ENCODE measurements at places on chromosomes 3 and 15.

GRCh38 chr3:129182390-129183185 lies 1.1 kb downstream of the CNBP start:
- peak; percentile 26 for DNase-seq

GRCh38 chr15:31503256-31503655 lies 176.6 kb downstream of the KLF13 start:
- no peak for DNase-seq

- no peak for DNase-seq
These were observed 3.0 kb upstream of the TNFAIP8L3 start for GRCh38 chr15:51097553-51098330.

- DNase-seq = no peak
These were observed 260.1 kb downstream of the OXSM start for GRCh38 chr3:26049951-26050350.

- no peak for DNase-seq
These were observed 82.4 kb downstream of the NR2F2 start for GRCh38 chr15:96412906-96413231.

- DNase-seq = peak; percentile 41
These were observed 152.1 kb upstream of the TBC1D5 start for GRCh38 chr3:17894434-17895060.

DNA sequence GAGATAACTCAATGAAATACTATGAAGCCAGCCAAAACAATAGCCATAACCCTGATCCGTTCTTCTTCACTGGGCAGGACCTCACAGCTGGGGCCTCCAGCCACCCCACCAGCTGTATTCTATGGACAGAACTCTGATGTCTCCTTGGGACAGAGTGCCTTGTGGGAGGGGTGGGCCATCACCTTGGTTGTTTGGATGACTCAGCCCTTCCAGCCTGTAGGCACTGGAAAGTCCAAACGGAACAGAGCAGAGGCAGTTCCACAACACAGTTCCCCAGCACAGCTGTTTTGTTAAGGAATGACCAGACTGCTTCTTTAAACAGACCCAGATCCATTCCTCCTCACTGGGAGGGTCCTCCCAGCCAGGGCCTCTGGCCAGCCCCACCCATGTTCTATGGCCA lies 31.9 kb upstream of the ZBED2 start:
- no peak for DNase-seq

GRCh38 chr3:15206662-15207576 lies 873 bp downstream of the CAPN7 start:
- DNase-seq = peak; percentile 36

DNA sequence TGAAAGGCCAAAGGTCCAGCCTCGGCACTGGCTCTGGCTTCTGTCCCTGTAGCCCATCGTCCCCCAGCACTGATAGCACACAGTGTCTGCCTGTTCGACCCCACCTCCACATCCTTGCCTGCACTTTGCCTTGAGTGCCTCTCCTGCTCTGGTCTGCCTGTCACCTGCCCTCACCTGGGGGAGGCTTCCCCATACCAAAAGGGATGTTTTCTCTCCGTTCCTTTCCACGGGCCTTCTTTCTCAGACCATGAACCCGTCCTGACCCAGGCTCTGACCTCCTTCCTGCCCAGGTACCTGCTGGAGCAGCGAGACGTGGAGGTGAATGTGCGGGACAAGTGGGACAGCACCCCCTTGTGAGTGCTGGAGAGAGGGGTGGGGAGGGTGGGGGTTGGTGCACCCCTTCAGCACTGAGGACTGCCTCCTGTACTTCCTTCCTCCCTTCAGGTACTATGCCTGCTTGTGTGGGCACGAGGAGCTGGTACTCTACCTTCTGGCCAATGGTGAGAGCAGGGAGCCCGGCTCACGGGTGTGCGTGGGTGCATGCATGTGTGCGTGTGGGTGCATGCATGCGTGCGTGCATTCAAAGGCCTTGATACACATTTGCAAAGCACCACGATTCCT lies 1.5 kb downstream of the ABTB1 start:
- peak; percentile 40 for DNase-seq

GRCh38 chr3:109316162-109316730 lies at the start of gene DPPA2:
TSS of gene DPPA2 (minus strand) at chr3:109316517. CDS start at chr3:109314542, 1,975 bp downstream.
- no peak for DNase-seq

- DNase-seq = peak; percentile 45
These were observed 504.6 kb downstream of the FOXP1 start for GRCh38 chr3:71078723-71079525.

DNA sequence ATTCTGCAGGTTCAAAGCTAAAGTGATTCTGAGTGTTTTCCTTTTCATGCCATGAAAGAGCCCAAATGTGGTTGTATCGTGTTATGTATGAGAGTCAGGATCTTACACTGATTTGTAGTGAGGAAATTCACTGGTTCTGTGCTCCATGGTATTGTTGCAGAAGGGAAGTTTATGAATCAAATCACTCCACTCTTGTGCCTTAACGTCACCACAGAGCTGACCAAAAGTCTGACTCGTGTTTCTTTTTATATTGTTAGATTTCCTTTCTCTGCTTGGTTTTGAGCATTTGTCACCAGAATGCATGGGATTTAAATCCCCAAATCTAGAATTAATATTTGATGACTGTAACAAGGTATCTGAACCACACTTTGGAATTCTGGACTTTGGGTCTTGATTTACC lies 29.1 kb upstream of the SLC30A4 start:
- no peak for DNase-seq

- no peak for DNase-seq
These were observed 199.8 kb downstream of the XXYLT1 start for GRCh38 chr3:195071011-195071728.

GRCh38 chr3:23991683-23992628 lies 46.9 kb downstream of the NR1D2 start:
- DNase-seq = no peak

- no peak for DNase-seq
These were observed 12.4 kb downstream of the GORASP1 start for GRCh38 chr3:39094851-39095677.

DNA sequence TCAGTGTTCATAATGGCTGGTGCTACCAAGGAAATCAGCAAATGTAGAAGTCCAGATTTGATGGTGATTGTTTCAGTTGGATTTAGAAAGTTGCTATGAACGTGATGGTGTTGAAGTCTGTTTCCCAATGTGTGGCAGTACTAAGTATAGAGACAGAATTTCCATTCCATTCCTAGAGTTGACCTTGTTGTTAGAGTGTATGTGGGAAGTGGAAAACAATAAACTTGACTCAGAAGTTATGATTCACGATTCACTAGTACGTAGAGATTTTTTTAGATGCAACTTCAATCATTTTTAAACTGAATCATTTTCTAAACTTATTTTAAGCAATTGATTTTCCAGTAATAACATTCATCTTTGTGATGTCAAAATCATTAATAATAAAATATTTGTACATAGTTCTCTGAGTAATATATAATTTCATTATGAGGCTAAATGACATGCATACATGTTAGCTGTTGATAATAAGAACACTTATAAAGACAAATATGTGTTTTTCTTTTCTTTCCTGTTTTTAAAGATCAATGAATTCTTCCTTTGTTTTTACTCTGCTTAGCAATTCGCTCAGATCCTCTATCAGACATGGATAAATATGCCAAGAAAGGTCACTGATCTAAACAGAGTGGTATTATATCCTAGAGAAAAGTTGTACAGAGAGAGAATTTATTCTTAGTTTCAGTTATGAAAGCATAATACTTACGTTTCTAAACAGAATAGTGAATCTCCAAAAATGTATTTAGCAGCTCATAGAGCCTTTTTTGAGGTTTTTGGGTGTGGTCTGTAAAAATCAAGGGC lies 108.8 kb upstream of the GPR149 start:
- no peak for DNase-seq

DNA sequence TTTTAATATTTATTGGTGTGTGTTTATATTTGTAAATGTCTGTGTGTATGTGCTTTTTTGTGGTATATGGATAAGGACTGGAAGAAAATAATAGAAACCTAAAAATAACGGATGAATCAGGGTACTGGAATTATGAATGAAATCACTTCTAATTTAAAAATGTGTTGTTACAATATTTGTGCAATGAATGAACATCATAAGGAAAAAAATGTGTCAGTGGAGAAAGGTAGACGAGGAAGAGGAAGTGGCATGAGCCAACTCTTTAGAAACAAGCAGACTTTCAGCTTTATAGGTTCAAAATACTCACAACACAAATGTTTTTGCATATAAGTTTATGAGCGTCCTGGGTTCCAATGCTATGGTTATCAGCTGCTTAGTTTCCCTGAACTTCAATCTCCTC lies 59.4 kb downstream of the SOX2 start:
- DNase-seq = no peak

DNA sequence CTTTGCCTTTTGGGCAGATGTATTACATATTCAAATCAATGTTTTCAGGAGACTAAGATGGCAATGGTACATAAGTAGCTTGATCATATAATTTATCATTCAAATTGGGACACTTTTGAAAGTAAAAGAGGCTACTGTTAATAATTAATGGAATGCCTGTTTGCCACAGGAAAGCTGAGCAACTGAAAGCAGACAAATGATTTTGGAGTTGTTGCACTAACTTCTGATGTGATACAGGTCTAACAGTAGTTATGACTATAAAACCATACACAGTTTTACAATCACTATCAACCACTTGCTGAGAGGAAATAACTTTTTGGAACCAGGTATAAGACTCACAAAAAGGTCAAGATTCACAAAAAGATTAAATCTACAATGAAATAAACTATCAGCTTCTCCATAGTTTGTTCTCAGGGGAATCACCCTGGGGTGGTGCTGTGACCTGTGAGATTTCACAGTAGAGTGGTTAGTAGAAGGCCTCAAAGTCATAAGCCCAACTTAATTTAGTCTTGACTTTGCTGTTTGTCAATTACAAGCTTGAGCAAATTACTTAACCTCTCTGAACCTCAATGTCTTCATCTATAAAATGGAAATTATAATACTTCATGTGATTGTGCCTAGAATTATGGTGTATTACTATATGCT lies 42.7 kb downstream of the HHLA2 start:
- DNase-seq = no peak

- DNase-seq = no peak
These were observed 23.1 kb downstream of the TNK2 start for GRCh38 chr3:195885036-195885891.

GRCh38 chr3:113769551-113769950 lies 22.7 kb downstream of the ATP6V1A start:
- no peak for DNase-seq
